Naive thymus-derived CD8-positive, alpha-beta T cell (primary cell): ENCODE measurements at places on chromosomes 16 and 17.

GRCh38 chr17:42023524-42024349 is 3.8 kb downstream of the NKIRAS2 start:
- DNase-seq = no peak

DNA sequence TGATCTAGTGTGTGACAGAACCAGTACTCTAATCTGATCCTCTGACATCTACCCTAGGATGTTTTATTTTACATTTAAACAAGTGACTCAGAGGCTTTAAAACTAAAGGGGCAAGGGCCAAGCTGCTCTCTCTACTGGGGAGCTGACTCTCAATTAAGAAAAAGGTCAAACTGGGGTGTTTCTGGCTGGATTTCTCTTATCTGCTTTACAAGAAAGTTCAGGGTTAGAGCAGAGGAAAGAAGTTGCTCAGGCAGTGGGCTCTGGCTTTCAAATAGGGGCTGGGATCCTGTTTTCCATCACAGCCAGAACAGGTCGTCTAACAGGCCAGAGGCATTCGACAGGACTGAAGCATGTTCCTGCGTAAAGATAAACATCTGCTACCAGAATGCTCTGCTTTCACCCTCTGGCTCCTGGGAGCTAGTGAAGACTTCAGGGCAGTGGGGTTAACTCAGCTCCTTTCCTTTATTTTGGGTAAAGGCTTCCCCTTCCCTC is 8.5 kb downstream of the MMP28 start:
- no peak for DNase-seq

- no peak for DNase-seq
Measured at GRCh38 chr16:30780549-30780948, 6.5 kb downstream of the ZNF629 start.

DNA sequence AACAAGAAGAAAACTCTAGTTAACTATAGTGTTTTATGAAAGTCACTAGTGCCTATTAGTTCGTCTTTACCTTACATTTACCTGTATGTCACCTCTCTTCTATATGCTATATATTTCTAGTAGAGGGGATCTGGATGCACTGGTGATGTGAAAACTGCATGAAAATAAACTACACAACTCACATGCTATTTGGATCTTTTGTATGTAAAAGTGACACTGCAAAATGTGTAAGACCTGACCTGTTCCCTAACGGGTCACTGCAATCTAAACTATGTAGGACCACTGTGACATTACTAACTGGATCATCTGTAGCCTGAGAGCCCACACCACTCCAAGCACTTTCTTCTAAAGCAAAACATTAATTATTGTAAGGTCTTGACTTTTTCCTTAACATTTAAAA is 1.7 kb downstream of the BLMH start:
- no peak for DNase-seq

DNA sequence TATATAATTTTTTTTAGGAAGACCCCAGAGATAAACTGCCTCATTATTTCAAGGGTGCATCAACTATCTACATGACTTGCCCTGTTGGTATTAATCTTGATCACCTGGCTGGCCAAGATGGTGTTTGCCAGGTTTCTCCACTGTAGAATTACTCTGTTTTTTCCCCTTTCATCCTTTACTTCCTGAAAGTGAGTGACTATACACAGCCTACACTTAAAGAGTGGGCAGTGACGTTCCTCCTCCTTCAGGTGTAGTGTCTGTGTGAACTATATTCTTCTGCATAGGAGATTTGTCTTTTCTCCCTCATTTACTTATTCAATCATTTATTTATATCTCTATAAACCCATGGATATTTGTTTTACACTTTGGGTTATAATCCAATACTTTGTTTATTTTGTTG is 246.7 kb downstream of the IRF8 start:
- no peak for DNase-seq

- DNase-seq = no peak
Measured at GRCh38 chr17:79273660-79274059, 199.0 kb downstream of the ENGASE start.

- no peak for DNase-seq
Measured at GRCh38 chr16:81987706-81988105, 23.6 kb downstream of the SDR42E1 start.

DNA sequence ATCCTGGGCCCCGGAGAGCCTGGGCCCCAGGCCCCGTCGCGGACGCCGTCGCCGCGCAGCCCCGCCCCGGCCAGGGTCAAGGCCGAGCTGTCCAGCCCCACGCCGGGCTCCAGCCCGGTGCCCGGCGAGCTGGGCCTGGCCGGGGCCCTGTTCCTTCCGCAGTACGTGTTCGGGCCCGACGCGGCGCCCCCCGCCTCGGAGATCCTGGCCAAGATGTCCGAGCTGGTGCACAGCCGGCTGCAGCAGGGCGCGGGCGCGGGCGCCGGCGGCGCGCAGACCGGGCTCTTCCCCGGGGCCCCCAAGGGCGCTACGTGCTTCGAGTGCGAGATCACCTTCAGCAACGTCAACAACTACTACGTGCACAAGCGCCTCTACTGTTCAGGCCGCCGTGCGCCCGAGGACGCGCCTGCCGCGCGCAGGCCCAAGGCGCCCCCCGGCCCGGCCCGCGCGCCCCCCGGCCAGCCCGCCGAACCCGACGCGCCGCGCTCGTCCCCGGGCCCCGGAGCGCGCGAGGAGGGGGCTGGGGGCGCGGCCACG is 36.8 kb upstream of the ZC3H18 start:
- no peak for DNase-seq

GRCh38 chr17:81086789-81087551 is 52.0 kb downstream of the BAIAP2 start:
- no peak for DNase-seq

DNA sequence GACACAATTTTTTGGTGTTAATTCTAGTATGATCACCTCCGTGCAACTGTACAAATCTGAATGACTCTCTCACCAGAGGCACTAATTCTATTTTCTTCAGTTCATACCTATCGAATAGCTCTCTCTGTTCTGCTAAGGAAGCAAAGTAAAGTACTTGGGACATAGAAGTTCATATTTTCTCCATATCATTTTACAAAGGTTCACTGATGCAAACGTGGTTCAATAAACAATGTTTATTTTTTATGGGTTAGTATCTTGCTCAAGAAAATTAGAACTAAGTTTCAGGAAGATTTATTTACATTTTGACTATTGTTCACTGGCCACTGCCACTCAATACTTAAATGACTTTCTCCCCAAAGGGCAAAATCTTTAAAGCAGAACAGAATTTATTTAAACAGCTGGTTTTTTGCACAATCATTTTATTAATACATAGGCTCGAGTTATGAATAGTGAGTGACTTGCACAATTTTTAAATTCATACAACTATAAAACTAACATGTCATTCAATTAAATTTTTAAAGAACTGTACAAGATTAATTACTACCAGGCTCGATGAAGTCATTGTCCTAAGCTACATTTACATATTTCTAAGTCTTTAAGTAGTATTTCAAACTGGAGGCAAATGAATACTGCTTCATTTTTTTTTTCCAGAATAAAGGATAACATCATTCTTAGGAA is 255.8 kb downstream of the C16orf95 start:
- no peak for DNase-seq

- no peak for DNase-seq
Measured at GRCh38 chr17:64442541-64442971, 6.4 kb upstream of the MILR1 start.

DNA sequence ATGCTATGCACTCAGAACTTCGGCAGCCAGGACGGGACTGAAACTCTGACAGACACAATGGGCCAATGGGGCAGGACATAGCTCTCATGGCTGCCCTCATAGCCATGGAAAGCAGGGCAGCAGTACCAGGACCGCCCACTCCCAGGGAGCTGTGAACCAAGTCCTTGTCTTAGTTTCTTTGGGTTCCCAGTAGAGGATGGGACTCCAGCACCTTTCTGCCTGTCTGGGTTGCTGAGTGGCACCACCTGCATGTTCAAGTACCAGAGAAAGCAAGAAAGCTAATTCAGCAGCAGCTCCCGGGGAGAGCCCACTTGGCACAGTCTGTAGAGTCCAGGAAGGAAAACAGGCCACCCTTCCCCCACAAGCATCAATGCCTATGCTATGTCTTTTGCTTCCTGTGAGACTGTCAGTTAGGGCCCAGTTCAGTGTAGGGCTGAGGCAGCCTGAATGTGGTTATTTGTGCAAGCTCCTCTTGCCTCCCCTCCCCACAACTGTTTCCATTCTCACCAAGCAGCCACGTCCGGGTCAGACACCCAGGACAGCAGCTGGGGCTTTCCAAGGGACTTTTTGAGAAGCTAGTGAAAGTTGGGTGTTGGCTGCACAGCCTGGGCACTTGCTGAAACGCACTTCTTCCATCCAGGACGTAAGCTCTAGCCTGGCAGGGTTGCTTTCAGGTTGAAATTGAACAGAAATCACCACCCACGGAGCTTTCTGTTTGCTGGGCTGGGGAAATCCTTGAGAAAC is 7.8 kb downstream of the SUPT4H1 start:
- DNase-seq = peak; percentile 93

DNA sequence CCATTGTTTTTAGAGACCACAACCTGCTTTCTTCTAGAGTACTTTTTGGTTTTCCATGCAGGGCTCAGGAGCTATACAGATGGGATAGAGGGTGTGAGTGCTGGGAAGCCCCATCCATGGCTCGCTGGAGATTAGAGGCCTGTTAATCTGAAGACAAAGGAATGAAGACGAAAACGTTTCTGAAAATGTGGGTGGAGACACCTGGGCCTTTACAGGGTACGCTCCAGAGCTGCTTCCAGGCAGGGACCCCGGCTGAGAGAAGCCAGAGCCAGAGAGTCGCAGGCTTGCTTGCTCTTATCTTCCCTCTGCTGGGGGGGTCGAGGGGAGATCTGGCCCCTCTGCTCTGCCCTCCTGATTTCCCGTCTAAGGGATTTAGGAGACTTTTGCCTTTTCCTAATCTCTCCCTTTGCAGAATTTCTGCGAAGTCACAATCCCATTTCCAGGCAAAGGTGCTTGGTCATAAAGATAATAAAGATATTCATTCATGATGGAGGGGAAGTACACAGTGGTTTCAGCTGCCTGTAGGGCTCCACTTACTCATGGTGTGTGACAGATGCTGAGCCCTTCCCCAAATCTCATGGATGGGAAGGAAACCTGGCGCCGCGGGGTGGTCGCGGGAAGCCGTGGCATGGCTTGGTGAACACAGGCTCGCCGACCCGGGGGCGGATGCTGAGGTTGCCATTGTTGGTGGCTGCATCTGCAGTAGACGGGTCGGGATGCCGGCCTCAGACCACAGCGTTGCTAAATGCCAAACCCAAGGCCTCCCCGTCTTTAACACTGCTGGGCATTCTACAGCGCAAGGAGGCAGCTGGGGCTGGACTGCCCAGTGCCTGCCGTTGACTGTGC is 4.8 kb upstream of the SOCS3 start:
- DNase-seq = no peak

GRCh38 chr16:57533431-57534336 is 2.7 kb downstream of the CCDC102A start:
- DNase-seq = no peak

DNA sequence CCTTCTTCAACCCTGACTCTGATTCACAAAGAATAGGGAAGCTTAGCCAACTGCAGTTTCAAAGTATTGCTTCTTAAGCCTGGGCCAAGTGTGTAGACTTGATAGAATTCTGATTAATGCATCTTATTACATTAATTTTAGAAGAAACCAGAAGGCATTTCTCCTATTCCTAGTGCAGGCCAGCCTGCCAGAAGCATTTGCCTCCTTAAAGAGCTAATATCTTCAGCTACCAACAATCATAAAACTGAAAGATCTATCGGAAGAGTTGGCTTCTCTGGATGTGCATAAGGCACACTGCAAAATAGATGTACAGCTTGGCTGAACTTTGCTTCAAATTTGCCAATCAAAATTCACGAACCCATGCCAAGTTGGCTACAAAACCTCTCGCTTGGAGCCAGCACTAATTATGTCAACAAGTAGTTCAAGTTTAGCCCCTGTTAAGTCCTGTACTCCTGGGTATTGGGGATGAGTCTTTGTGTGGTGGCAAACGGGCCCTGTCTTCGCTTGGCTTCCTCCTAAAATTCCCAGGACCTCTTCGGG is 717.8 kb downstream of the WWOX start:
- no peak for DNase-seq

DNA sequence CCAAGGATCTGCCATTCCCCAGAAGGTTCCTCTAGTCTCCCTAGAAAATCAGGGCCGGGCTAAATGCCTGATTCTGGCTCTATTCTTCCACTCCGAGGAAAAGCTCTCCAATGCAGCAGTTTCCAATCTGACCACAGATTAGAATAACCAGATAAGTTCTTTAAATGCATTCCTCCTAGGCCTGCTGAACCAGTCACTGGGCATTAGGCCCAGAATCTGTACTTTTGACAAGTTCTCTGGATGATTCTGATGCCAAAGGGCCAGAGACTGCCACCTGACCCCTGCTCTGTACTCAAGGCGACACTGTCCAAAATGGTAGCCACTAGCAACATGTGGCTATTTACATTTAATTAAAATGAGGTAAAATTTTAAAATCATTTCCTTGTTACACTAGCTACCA is 22.3 kb downstream of the MAP3K14 start:
- no peak for DNase-seq

- DNase-seq = no peak
Measured at GRCh38 chr17:66414561-66415175, 112.3 kb downstream of the PRKCA start.

DNA sequence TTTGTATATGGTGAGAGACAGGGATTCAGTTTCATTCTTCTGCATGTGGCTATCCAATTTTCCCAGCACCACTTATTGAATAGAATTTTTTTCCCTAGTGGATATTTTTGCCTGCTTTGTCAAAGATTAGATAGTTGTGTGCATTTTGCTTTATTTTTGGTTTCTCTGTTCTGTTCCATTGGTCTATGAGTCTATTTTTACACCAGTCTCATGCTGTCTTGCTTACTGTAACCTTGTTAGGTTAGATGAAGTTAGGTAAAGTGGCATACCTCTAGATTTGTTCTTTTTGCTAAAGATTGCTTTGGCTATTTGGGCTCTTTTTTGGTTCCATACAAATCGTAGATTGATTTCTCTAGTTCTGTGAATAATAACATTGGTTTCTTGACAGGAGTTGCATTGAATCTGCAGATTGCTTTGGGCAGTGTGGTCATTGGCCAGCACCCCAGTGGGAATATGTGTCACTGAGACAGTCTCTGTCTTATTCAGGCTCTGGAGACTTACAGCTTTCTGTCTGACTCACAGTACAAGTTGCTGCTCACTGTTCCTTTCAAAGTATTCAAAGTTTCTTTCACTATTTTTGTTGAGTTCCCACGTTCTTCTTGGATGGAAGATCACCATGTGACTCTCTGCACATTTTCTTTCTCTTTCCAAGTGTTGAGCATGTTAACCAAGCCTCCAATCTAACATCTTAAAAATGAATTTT is 709.1 kb downstream of the CDH11 start:
- no peak for DNase-seq

- no peak for DNase-seq
Measured at GRCh38 chr16:52496051-52496876, 50.7 kb downstream of the TOX3 start.

- no peak for DNase-seq
Measured at GRCh38 chr16:62225675-62226074, 189.4 kb upstream of the CDH8 start.

- no peak for DNase-seq
Measured at GRCh38 chr16:47928008-47928407, 227.8 kb downstream of the ABCC12 start.
